GM03348 (cell line): ENCODE measurements at places on chromosomes 6 and 20.
A peak's percentile ranks its signal among the peaks of the same experiment; 100 is the strongest.

- no peak for DNase-seq
Observed at GRCh38 chr6:53501432-53501831, 43.5 kb downstream of the GCLC start.

GRCh38 chr6:131761060-131761761 lies 46.6 kb upstream of the ENPP1 start:
- DNase-seq = peak; percentile 44

DNA sequence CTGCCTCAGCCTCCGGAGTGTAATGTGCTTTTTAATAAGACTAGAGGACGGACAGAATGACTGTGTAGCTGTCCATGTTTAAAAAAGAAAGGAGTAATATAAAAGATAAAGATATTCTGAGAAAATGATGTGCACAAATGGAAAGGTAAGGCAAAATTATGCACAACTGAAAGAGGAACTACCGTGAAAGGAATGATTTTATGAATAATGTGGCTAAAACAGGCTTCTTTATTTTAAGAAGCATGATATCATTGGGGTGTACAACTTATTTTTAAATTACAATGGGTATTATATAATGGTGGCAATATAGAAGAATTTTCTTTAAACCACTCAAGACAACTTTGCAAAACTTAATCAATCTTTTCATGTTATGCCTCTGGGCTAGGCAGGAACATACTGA lies 78.1 kb downstream of the FIG4 start:
- no peak for DNase-seq

GRCh38 chr20:4113615-4114603 lies 98.6 kb upstream of the RNF24 start:
- no peak for DNase-seq

GRCh38 chr20:57581202-57582028 lies 20.5 kb downstream of the PCK1 start:
- DNase-seq = no peak

- no peak for DNase-seq
Observed at GRCh38 chr20:60209048-60209447, 250.8 kb downstream of the CDH26 start.

GRCh38 chr6:27599859-27600532 lies 127.1 kb upstream of the ZNF184 start:
- no peak for DNase-seq

DNA sequence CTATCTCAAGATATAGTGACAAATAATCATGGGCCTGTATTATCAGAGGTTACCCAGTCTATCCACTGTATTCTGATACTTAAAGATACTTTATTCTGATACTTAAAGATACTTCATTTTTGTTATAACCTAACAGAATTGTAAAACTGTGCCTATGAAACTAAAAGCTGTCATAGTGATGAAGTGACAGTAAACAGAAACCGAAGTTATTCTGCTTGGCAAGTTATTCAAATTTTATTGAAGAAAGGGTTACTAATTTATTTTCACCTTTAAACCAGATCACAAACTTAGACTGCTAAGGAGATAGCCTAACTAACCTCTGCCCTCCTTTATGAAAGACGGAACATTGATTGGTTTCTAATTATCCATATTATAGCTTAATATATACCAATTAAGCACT lies 604.6 kb upstream of the IMPG1 start:
- DNase-seq = no peak
